Daoy (cell line): ENCODE measurements at places on chromosomes 1 and 21. TPM values are rescaled to one million over a fixed set of nuclear protein-coding genes. Genes with fewer than 3 reads are reported as not detected.
A peak's percentile ranks its signal among the peaks of the same experiment; 100 is the strongest.

DNA sequence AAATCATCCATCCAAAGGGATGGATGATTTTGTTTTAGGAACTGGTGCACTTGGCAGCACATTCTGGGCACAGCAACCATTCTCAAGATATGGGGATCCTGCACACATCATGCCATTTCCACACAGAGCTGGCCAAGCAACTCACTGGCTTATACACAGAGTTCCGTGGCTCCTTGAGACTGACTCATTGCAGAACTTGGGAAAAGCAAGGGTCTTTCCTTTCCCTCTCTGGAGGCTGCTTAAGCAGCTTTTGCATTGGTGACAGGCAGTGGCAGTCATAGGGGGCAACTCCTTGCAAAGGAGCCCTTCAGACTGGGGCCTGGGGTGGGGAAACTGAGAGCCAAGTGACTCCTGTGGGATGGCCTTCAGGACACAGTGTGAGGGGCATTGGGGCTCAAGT is 1.9 kb upstream of the MAD2L2 start:
- DNase-seq = no peak

NPPB gene
- total RNA-seq = 38.6 and 78.9 TPM in 2 replicates

DNA sequence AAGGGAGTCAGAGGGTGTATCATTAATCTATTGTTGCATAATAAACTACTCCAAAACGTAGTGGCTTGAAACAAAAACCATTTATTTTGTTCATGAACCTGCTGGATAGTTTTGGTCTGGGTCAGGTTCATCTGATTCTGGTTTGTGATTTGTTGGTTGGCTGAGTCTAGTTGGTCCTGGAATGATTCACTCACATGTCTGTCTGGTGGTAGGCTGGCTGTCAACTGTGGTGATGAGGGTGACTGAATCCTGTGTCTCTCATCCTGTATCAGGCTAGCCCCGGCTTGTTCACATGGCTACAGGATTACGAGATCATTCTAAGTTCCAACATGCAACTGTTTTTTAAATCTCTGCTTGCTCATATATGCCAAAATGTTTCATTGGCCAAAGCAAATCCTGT is 22.5 kb upstream of the SIKE1 start:
- peak; percentile 10 for DNase-seq

CTSS gene
- 29.7 and 45.2 TPM in 2 replicates for total RNA-seq

DNA sequence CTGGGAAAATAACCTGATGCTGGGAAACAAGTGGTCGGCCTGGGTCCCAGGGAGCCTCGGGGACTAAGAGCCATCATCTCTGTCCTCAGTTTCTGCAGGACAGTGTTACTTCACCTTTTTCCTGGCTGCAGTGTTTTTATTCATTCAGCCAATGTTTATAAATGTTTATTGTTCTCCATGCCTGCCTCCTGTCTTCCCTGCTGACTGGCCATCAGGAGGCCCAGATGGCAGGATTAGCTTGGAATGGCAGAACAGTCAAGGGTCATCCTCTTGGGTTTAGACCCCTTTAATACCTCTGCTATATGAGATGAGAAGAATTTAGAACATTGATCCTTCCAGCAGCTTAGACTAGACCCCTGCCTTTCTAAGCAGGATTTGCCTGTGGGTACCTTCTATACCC is 13.3 kb downstream of the MAPKAPK2 start:
- no peak for DNase-seq

ZNF695 gene
- 7.3 and 8.6 TPM in 2 replicates for total RNA-seq

- no peak for DNase-seq
These were observed 126.0 kb downstream of the SYF2 start for GRCh38 chr1:25106352-25106751.

GRCh38 chr1:145706086-145706664 is 993 bp downstream of the PDZK1 start:
- DNase-seq = peak; percentile 79

- peak; percentile 67 for DNase-seq
These were observed 910 bp downstream of the RUNX1 start for GRCh38 chr21:35048183-35048601.

- DNase-seq = no peak
These were observed 32.4 kb upstream of the SERTAD4 start for GRCh38 chr1:210200124-210200736.

PITHD1 gene
- total RNA-seq = 131 TPM in 2 replicates

- no peak for DNase-seq
These were observed 726.2 kb downstream of the USP25 start for GRCh38 chr21:16455978-16456377.

RBM11 gene
- total RNA-seq = 4.1 and 4.4 TPM in 2 replicates

CADM3 gene
- total RNA-seq = 0.57 and 0.80 TPM in 2 replicates

DNA sequence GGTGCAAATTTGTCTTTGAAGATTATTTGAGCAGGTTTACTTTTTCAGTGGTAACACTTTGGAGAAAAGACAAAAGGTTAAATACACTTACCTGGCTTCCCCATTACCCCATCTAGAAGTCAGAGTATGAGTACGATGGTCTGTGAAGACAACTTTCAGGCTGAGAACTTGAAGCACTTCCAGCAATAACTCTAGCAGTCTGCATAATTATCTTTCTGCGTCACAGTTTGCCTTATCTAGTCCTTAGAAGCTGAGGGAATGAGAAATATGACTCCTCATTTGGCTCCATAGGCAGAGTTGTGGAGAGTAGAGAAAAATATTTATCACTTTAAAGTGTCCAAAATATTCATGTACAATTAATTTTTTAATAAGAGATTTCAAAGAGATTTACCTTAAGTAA is 323.4 kb upstream of the CAMK1G start:
- no peak for DNase-seq
